ENCODE measurements at places on chromosomes 5 and 9. TPM values are rescaled to one million over a fixed set of nuclear protein-coding genes. Genes with fewer than 3 reads are reported as not detected.
A peak's percentile ranks its signal among the peaks of the same experiment; 100 is the strongest.

EQTN gene
- total RNA-seq = not detected

UBTD2 gene
- 44.0 TPM for total RNA-seq

ACTBL2 gene
- total RNA-seq = not detected

DNA sequence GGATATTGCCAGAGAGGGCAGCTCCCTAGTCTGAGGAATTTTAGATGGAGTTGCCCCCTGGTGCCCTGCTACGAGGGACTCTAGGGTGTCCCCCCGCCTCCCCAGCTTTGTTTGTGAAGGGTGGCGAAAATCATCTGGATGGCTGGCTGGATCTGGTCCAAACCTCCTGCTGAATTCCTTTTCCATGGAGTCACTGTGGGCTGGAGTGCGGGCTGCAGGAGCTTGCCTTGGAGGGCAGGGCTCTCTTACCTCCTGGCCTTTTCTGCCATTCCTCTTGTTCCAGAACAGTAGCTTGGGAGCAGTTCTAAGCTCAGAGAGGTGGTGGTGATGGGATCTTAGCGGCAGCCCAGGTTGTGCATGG, 2.1 kb downstream of the SYNPO start:
- DNase-seq = peak; percentile 97

DNA sequence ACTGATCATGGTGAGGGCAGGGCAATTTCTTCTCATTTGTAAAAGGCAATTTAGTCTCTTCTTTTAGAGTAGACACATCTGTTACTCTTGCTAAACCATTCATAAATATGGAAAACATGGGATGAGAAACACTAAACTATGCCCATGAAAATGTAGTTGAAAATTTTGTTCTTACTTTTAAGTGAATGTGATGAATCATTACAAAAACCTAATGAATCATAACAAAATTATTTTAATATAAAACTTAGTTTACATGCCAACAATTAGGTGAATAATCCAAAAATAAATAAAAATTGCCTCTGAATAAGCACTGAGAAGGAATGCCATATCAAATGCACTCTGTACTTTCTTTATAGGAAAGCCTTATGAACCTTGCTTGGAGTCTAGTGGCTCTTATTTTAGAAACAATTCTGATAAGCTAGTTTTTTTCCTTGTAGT, 297.7 kb upstream of the EFNA5 start:
- peak; percentile 23 for DNase-seq

GRCh38 chr9:79973627-79974026, 401.9 kb downstream of the TLE4 start:
- DNase-seq = no peak

DNA sequence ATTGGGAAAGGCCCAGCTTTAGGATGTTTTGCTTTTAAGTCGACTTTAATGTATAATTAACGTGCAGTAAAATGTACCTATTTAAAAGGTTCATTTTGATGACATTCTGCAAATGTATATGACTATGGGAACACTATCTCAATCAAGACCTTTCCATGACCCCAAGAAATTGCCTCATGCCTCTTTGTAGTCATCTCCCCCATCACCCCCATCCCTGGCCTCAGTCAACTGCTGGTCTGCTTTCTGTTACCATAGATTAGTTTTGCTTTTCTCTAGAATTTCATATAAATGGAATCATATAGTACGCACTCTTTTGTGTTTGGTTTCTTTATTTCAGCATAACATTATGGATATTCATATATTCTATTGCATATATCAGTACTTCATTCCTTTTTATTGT, 80.7 kb upstream of the C9orf72 start:
- DNase-seq = no peak

GRCh38 chr5:40578501-40579451, 100.9 kb upstream of the PTGER4 start:
- no peak for DNase-seq

- no peak for DNase-seq
These were observed 79.0 kb upstream of the RAI14 start for GRCh38 chr5:34576891-34577666.

GRCh38 chr5:93358176-93358575, 222.8 kb downstream of the NR2F1-AS1 start:
- no peak for DNase-seq

- peak; percentile 65 for DNase-seq
These were observed 3.2 kb downstream of the NEK6 start for GRCh38 chr9:124260769-124261603.

GRCh38 chr5:38923661-38924451, 78.0 kb downstream of the OSMR start:
- no peak for DNase-seq

DNA sequence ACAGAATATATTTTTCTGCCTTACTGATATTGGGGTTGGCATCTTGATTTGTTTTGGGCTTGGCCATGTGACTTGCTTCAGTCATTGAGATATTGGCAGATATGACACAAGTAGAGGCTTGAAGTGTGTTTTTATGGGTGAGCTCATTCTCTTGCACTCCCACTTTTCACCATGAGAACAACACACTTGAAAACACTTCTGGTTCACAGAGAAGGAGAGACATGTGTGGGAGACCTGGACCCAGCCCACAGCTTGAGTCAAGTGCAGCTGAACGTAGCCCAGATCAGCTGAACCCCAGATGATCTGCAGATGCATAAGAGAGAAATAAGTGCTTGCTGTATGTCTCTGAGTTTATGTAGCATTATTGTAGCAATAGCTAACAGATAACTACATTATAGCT, 155.4 kb downstream of the SEMA6A start:
- no peak for DNase-seq
